Activated CD8-positive, alpha-beta T cell treated with anti-CD3 and anti-CD28 coated beads, Interleukin-2, amount 10 ng/mL, durations not matched to agents 7 days and 5 days (primary cell): ENCODE measurements at places on chromosomes 11 and 22. TPM values are rescaled to one million over a fixed set of nuclear protein-coding genes. Genes with fewer than 3 reads are reported as not detected.

DNA sequence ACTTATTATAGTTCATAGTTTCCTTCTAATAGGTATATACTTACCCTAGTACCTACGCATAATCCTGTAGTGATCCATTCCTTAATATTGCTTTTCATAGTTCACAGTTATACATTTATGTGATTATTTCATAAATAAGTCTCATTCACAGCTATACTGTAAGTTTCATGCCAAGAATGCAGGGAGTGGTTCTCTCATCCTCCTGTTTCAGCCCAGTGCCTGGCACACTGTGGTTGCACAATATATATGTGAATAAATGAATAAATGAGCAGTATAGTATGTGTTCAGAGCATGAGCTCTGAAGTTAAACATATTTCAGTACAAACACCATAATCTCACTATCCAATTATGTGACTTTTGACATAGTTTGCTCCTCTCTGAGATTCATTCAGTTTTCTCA is 115.8 kb downstream of the MAML2 start:
- H3K4me3 ChIP-seq: no peak overlapping the region
- peaks cover 37% of the 10 kb centered on the region for H3K4me1 ChIP-seq
- no peak overlapping the region for H3K27ac ChIP-seq
- DNase-seq: no peak

The THY1 gene
- not detected for total RNA-seq

DNA sequence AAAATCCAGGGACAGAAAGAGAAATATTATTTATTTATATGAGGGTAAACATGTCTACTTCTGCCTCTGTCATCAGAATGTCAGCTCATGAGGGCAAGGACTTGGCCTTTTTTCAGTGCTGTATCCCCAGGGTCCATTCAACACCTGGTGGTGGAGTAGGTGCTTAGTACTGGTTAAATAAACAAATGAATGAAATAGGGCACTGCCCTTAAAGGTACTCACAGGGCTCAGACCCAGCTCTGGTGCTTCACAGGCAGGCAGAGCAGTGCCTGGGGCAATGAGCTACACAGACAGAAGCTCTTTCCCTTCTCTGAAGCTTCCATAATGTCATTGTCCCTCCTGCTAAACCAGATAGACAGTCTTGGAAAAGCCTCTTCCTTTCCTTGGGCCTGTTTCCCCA is 30.9 kb downstream of the P4HA3 start:
- H3K4me1 ChIP-seq: no peaks in the 10 kb centered on the region
- H3K36me3 ChIP-seq: no peaks in the 10 kb centered on the region
- H3K4me3 ChIP-seq: no peak overlapping the region

The MAPK8IP2 gene
- 0.29 TPM for total RNA-seq

DNA sequence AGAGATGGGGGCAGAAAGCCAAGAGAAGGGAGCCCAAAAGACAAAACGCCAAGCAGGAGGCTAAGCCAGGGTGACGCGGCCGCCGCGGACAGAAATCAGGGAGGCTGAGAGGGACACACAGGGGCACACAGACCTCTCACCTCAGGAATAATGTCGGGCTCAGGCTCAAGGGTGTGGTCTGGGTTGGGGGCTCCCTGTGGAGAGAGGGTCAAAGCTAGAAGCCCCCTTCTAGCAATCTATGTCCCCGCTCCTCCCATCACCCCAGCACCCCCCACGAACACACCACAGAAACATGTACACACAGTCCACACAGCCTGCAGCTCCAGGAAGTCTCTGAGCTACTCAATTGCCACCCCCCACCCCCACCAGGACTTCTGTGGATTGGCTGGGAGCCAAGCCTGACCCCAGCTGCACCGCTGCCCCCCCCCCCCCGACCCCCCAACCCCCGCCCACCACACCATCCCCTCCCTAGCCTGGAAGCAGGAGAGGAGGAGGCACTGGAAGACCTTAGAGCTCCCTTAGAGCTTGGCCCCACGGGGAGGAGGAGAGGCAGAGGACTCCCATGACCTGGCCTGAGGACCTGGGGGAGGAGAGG is 6.9 kb downstream of the BCL9L start:
- H3K4me3 ChIP-seq: peak overlapping the region; percentile 97
- DNase-seq: peak; percentile 55
- peaks cover 87% of the 10 kb centered on the region for H3K4me1 ChIP-seq
- peak overlapping the region; percentile 96 for H3K27ac ChIP-seq
- no peaks in the 10 kb centered on the region for H3K27me3 ChIP-seq

DNA sequence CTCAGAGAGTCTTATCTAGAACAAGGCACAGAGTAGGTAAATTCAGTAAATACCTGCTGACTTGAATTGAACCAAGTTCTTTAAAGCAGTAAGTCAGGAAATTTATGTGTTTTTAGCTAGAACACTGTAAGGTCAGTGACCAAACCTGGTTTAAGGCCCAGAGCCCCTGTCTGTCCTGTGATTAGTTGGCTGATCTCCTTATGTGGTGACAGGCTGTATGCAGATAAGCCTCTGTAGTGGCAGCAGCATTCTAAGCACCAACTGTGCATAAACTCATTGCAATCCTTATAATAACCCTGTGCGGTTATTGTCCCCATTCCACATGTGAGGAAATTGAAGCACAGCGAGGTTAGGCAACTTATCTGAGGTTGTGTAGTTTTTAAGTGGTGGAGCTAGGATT is 40.5 kb downstream of the FBXO7 start:
- no peaks in the 10 kb centered on the region for H3K36me3 ChIP-seq
- no peak overlapping the region for H3K27ac ChIP-seq
- H3K27me3 ChIP-seq: no peaks in the 10 kb centered on the region
- H3K4me1 ChIP-seq: no peaks in the 10 kb centered on the region

DNA sequence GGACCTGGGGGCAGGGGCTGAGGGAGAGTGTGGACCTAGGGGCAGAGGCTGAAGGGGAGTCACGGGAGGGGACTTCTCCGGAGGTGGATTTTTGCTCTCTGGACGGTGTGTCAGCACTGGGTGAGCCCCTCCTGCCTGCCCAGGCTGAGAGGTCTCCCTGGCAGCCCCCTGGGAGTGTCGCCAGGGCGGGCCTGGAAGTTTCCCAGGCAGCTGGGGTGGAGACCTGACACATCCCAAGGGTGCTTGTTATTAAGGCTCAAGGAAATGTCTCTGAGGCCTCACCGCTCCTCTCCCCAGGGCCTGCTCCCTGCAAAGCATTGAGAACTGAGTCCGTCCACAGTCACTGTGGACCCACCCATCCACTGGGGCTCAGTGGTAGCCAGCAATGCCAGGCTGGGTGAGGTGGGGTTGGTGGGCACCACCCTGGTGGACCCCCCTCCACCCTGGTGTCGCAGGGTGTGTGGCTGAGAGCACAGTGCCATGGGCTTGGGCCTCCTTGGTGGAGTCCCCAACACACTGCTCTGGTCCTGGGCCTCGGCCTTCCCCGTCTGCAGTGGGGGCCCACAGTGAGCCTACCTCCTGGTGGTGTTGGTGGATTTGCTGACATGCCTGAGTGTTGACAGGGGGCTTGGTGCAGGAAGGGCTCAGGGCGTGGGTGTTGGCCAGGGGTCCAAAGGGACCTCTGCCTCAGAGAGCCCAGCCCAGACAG is 2.5 kb downstream of the CD81 start:
- peaks cover 19% of the 10 kb centered on the region for H3K36me3 ChIP-seq
- H3K27me3 ChIP-seq: no peaks in the 10 kb centered on the region
- H3K4me3 ChIP-seq: no peak overlapping the region
- DNase-seq: no peak
- H3K27ac ChIP-seq: no peak overlapping the region
- H3K4me1 ChIP-seq: peaks cover 38% of the 10 kb centered on the region

GRCh38 chr11:45210846-45211245 is 64.4 kb downstream of the PRDM11 start:
- no peaks in the 10 kb centered on the region for H3K36me3 ChIP-seq
- no peak overlapping the region for H3K4me3 ChIP-seq
- DNase-seq: no peak
- H3K27me3 ChIP-seq: no peaks in the 10 kb centered on the region
- no peak overlapping the region for H3K27ac ChIP-seq
- H3K4me1 ChIP-seq: peaks cover 15% of the 10 kb centered on the region

DNA sequence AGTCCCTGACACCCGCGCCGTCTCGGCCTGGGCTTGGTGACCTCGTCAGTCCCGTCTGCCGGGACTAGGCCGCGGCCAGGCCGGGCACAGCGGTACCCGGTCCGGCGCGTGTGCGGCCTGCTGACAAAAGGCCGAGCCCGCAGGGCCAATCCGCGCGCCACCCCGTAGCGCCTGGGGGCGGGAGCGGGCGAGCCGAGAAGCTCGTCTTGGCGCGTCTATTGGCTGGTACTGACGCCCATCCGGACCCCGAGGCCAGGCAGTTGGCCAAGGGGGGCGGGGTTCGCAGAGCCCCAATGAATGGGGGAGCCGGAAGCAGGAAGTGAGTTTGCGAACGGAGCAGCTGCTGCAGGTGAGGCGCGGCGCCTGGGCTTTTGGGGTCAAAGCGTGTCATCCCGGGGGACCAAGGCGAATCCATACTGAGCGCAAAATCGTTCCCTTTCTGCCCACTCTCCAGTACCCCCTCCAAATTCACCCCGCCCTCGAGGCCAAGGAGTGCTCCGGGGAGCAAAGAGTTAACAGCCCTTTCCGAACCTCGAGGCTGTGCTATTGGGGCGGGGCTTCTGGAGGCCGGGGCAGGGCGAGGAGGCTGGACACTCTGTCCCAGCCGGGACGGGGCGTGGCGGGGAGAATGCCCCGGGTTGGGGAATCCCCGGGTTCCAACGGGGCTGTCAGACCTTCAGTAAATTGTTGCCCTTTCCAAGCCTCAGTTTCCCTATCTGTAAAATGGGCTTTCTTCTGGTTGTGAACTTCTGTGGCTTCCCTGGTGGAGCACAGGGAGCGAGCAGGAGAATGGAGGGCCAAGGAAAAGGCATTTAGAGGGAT is at the start of gene DPP3:
Gene DPP3 (plus strand): TSS at position 318 of the 822 bp plus-strand sequence. CDS start 1,767 bp downstream, outside the sequence.
- peaks cover 31% of the 10 kb centered on the region for H3K4me1 ChIP-seq
- H3K27ac ChIP-seq: peak within 1 kb of the TSS; percentile 91
- H3K4me3 ChIP-seq: peak within 1 kb of the TSS; percentile 92
- H3K36me3 ChIP-seq: peaks cover 7% of the 10 kb centered on the region
- DNase-seq: peak; percentile 98

DNA sequence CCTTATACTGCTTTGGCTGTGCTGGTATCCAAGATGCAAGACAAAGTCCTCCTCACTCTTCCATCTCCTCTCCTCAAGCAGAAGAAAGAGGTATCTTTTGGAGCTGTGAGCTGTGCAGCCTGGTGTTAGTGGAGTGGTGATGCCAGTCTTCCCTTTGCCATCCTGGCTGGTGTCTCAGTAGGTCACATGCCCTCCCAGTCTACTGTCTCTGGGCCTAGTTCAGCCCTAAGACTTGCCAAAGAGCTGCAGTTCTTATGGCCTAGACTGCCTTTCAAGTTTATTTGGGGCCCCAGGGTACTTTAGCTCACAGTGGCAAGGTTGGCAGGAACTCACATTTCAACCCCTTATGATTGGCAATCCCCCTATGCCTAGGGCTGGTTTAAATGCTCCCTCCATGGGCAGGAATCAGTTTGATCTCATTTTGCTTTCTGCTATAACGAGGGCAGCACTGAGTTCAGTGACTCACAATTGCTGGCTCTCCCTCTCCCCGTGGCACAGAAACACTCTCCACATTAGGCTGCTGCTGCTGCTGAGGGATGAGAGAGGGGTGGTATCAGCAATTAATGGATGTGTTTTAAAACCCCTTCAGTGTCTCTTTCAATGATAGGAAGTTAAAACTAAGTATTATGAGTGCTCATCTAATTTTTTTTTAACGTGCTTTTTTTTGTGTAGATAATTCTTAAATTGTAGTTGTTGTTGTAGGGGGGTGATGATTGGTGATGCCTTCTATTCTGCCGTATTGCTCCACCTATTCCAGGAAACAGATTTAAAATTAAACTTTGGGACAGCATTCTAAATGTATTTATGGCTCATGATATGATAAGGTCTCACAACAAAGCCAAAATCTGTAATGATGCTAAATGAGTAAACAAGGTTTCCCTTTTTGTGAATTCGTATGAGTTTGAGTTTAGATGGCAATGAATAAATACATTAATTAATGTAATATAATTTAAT is 1295.0 kb downstream of the JRKL start:
- no peak overlapping the region for H3K27ac ChIP-seq
- no peaks in the 10 kb centered on the region for H3K4me1 ChIP-seq
- no peaks in the 10 kb centered on the region for H3K36me3 ChIP-seq
- no peak overlapping the region for H3K4me3 ChIP-seq

- no peaks in the 10 kb centered on the region for H3K36me3 ChIP-seq
- DNase-seq: no peak
- no peaks in the 10 kb centered on the region for H3K4me1 ChIP-seq
- H3K27me3 ChIP-seq: no peaks in the 10 kb centered on the region
- no peak overlapping the region for H3K4me3 ChIP-seq
- no peak overlapping the region for H3K27ac ChIP-seq
These were observed 1022.0 kb downstream of the TBC1D22A start for GRCh38 chr22:47784367-47784983.

GRCh38 chr22:24101966-24102365 is 79.3 kb upstream of the SUSD2 start:
- H3K4me3 ChIP-seq: no peak overlapping the region
- DNase-seq: no peak
- H3K36me3 ChIP-seq: peaks cover 47% of the 10 kb centered on the region
- H3K27ac ChIP-seq: no peak overlapping the region

GRCh38 chr22:19478045-19478900 is 720 bp downstream of the UFD1 start:
- H3K27me3 ChIP-seq: no peaks in the 10 kb centered on the region
- H3K27ac ChIP-seq: peak overlapping the region; percentile 81
- peaks cover 32% of the 10 kb centered on the region for H3K36me3 ChIP-seq
- DNase-seq: peak; percentile 37
- peak overlapping the region; percentile 99 for H3K4me3 ChIP-seq

The POU2AF1 gene
- total RNA-seq: 1.7 TPM

The BTBD18 gene
- not detected for total RNA-seq

The NXPE4 gene
- total RNA-seq: not detected

- no peak overlapping the region for H3K4me3 ChIP-seq
- peaks cover 38% of the 10 kb centered on the region for H3K4me1 ChIP-seq
- peak; percentile 24 for DNase-seq
- H3K36me3 ChIP-seq: peaks cover 19% of the 10 kb centered on the region
- no peaks in the 10 kb centered on the region for H3K27me3 ChIP-seq
These were observed 96.6 kb downstream of the FDX1 start for GRCh38 chr11:110526323-110526722.
